RWPE1 (cell line): ENCODE measurements at places on chromosomes 5 and 9.

GRCh38 chr9:883011-883410 is 41.5 kb downstream of the DMRT1 start:
- no peak for DNase-seq

DNA sequence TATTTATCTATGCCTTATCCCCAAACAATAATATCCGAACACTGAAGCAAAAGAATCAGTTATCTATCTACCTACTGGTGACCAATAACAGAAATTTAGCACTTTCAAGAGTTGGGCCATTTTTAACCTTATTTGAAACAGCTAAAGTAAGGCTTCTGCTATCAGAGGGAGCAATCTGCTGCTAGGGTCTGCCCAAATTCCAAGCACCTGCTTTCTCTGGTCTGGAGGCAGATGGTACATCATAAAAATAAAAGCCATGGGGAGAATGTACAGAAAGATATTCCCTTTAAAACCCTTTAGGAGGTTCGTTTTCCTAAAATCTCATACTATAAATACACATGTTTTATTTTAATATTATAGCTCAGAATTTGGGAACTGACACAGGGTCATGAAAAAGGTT is 37.7 kb upstream of the ARSB start:
- no peak for DNase-seq

- DNase-seq = no peak
Measured at GRCh38 chr5:2908086-2908485, 156.6 kb upstream of the IRX2 start.

- DNase-seq = no peak
Measured at GRCh38 chr5:147479949-147480348, 29.9 kb downstream of the DPYSL3 start.

DNA sequence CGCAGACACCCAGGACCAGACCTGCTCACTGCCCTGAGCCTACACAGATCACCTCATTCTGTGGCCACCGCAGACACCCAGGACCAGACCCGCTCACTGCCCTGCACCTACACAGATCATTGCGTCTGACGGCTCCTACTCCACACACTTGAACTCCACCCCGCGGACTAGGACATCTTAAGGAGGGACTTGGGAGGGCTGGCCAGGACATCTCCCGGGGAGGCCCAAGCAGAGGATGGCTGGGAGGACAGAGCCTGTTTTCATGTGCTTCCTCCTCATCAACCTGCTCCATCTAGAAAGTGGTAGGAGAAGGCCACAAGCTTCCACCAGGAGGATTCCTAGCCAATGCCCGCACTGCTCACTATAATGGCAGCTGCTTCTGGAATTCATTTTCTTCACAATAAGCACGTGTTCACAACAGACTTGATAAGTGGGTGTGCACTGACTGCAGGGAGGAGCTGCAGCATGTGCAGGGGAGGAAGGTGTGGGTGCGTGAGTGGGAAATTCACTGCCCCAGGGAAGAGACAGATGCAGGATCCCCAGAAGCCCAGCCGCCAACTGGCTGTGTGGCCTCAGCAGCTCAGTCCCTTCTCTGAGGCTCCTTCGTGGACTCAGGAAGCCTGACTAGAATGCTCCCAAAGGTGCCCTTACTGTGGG is 64.8 kb downstream of the AK8 start:
- DNase-seq = no peak

- no peak for DNase-seq
Measured at GRCh38 chr5:158589939-158590338, 509.8 kb downstream of the EBF1 start.

GRCh38 chr5:79666758-79667157 is 22.9 kb upstream of the CMYA5 start:
- no peak for DNase-seq

GRCh38 chr5:134965271-134965825 is 2.4 kb upstream of the CATSPER3 start:
- no peak for DNase-seq

GRCh38 chr5:130502702-130503101 is 598.4 kb downstream of the CHSY3 start:
- no peak for DNase-seq

- no peak for DNase-seq
Measured at GRCh38 chr5:73663860-73664240, 37.9 kb downstream of the ARHGEF28 start.

- DNase-seq = no peak
Measured at GRCh38 chr9:3436629-3437420, 89.0 kb downstream of the RFX3 start.

DNA sequence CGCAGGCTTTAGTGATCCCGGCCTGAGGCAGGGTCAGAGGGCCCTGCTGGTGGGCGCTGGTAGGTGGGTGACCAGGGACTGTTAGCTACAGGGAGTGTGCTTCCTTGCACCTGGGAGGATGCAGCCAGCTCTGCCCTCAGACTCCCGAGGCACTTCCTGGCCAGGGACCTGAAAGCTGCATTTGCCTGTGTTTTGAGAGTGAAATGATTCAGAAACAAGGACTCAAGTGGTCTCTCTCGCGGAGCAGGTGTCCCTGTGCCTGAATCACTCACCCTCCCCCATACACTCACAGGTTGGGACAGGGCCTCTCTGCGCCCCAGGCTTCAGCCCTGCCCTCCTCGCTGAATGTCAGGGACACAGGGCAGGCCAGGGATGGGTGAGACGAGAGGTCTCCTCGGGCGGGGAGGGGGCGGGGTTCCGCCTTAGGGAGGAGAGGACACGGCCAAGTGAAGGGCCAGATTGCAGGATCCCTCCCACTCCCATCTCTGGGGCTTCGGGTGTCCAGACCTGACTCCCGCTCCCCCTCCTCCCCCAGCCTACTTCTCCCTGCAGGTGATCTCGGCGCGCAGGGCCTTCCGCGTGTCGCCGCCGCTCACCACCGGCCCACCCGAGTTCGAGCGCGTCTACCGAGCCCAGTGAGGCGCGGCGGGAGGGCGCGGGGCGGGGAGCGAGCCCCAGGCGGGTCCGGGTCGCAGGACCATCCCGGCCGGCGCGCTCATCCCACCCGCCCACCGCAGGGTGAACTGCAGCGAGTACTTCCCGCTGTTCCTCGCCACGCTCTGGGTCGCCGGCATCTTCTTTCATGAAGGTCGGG is 1.5 kb downstream of the LTC4S start:
- peak; percentile 40 for DNase-seq

- no peak for DNase-seq
Measured at GRCh38 chr9:137079401-137079787, 2.1 kb downstream of the UAP1L1 start.

- DNase-seq = no peak
Measured at GRCh38 chr5:133232911-133233310, 181.1 kb downstream of the HSPA4 start.

- no peak for DNase-seq
Measured at GRCh38 chr5:6484899-6485298, 36.2 kb downstream of the UBE2QL1 start.

DNA sequence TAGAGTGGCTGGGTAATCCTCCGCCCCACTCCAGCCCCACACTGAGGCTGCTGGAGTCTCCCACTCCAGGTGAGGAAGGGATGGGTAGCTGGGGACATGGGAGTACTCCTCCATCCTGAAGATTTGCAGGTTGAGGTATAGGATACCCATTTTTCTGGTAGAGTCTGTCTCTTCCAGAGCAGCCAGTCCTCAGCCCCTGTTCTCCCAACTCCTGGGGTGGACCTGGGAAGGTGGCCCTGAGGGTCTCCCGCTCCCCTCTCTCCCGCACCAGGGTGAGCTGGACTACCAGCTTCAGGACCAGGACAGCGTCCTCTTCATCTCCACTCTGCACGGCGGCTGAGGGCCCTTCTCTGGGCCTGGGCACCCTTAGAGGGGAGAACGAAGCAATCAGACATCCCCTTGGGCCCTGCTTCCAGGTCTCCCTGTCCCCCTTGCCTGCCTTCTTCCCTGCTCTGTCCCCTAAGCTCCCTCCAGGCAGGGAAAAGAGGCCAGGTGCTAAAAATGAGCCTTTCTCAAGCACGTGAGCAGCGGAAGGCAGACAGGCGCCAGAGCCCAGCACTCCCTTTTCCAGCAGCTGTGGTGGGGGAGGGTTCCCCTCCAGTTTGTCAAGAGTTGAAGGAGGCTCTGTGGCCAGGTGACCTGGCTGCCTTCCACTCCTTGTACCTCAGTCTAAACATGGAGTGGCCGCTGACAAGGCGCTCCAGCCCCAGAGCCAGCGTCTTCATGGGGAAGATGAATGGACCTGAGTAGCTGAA is 18.4 kb downstream of the URM1 start:
- DNase-seq = no peak

DNA sequence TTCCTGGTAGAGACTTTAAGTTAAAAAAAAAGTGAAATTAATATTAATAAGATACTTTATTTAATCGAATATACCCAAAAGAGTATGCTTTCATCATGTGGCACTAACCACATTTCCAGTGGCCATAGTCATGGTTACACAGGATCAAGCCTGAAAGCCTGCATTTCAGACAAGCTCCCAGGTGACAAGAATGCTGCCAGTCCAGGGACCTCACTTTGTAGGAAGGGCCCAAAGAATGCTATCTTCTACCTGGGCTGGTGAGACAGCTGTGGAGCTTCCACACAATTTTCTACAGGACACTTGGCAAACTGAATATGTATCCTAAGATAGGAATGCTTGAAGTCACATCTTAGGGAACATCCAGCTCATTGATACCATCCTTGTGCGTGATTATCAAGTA is 203.8 kb downstream of the AUH start:
- no peak for DNase-seq

DNA sequence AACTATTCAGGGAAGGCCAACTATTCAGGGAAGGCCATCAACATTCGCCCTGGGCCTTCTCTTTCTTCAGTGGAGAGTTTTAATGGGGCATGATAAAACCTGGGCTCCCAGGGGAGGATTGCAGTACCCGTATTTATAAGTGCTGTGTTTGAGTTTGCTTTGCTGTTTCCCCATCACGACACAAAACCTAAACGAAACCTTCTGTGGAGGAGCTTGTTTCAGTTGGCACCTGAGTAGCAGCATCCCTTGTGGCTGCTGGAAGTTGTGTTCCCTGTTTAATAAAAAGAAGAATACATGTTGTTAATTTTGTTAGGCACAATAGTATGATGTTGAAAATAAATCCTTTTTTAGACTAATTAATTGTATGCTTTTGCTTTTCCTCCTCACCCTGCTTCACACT is 8.3 kb downstream of the WDR31 start:
- no peak for DNase-seq

- no peak for DNase-seq
Measured at GRCh38 chr9:27829621-27830020, 256.3 kb upstream of the C9orf72 start.

DNA sequence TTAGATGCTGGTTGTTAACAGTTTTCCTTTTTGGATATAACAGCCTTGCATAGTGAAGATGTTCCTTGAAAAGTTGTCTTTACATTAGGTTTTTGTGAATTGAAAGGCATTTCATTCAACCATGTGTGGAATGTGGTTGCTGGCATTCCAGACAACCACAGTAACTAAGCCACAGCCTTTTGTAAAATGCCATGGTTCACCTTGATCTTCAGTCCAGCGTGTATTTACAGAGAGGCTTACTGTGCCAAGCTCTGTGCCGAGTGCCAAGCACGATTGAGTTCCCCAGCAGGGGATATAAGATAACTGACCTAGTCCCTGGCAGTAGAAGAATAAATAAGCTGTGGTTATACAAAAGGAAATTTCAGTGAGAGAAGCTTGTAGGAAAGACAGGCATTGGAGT is 4.9 kb downstream of the EXOSC2 start:
- no peak for DNase-seq

DNA sequence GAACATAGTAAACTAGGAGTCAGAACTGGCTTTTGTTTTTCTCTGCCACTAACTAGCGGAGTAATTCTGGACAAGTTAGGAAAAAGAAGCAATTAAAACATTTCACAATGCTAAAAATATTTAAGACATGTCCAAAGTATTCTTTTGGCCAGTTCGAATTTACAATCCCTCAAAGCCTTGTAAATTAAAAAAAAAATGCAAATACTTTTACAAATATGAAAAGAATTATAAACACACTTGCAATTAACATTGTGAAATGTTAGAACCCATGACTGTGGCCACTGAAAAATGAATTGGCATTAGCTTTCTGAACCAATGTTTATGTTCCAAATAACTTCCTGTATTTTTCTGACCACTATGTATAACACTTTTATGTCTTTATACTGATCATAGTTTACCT is 2.2 kb downstream of the RAD1 start:
- no peak for DNase-seq

GRCh38 chr5:125775896-125776295 is 647.3 kb upstream of the GRAMD2B start:
- DNase-seq = no peak

GRCh38 chr5:55708732-55709131 is 3.4 kb downstream of the SLC38A9 start:
- peak; percentile 65 for DNase-seq

GRCh38 chr5:67066815-67067214 is 129.8 kb downstream of the CD180 start:
- no peak for DNase-seq

DNA sequence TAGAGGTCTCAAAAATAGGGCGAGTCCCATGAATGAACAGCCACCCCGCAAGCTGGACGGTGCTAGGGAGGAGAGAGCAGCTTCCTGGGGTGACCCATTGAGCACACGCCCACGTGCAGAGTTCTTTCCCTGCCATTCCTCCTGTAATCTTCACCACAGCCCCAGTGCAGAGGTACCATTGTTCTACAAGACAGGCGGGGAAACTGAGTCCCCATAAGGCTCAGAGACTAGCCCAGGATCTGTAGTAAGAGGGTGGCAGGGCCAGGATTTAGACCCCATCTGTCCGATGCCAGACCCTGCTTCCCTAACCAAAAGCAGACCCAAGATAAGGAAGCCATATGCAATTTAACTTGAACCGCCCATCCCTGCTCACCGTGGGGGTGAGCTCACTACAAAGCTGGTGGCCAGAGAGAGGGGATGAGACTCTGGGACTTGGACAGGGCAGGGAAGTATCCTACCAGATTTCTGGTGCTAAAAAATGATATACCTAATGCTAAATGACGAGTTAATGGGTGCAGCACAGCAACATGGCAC is 36.7 kb upstream of the ORM1 start:
- DNase-seq = no peak

DNA sequence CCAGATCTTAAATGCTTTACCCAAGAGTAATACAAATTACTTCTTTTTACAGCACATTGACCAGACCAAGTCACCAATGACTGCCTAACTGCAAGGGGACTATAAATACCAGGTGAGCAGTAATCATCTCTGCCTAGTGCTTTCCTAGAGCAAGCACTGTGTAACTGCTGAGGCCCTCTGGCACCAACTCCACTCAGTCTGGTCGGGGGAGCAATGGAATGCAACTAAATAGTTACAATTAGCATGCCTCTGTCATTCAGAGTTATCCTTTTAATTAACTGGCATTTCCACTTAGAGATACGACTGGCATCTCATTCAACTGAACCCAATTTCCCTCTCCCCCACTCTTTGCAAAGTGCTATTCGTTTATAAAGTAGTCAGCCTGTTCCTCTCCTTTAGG is 1309.1 kb upstream of the DMAC1 start:
- DNase-seq = no peak

GRCh38 chr5:134554319-134555222 is 29.1 kb downstream of the JADE2 start:
- DNase-seq = peak; percentile 47

GRCh38 chr5:73781107-73781768 is 155.2 kb downstream of the ARHGEF28 start:
- no peak for DNase-seq

- no peak for DNase-seq
Measured at GRCh38 chr5:179119415-179120170, 59.4 kb downstream of the ZNF354C start.

GRCh38 chr5:95826949-95827891 is 4.7 kb upstream of the GLRX start:
- no peak for DNase-seq

GRCh38 chr5:172274951-172275753 is 8.4 kb downstream of the UBTD2 start:
- DNase-seq = peak; percentile 64
